ENCODE measurements at places on chromosomes 2 and 18. TPM values are rescaled to one million over a fixed set of nuclear protein-coding genes. Genes with fewer than 3 reads are reported as not detected.

CHST9 gene
- total RNA-seq, result 7.2 TPM

KYNU gene
- 0.23 TPM for total RNA-seq

RIT2 gene
- 59.3 TPM for total RNA-seq

FAM161A gene
- 26.5 TPM for total RNA-seq

KCNK3 gene
- total RNA-seq, result 10.1 TPM

FBXO48 gene
- total RNA-seq, result 1.4 TPM

MOGAT1 gene
- total RNA-seq, result not detected

AKAIN1 gene
- total RNA-seq, result not detected

STEAP3 gene
- total RNA-seq, result 1.8 TPM

ACMSD gene
- total RNA-seq, result not detected
